Renal cortical epithelial cell (primary cell): ENCODE measurements at places on chromosomes 6 and 20. TPM values are rescaled to one million over a fixed set of nuclear protein-coding genes. Genes with fewer than 3 reads are reported as not detected.

GRCh38 chr6:154731296-154732218, 1.7 kb upstream of the SCAF8 start:
- DNase-seq: no peak

Gene CDSN
- total RNA-seq: under 0.01 and 0.05 TPM in 2 replicates

- DNase-seq: peak; percentile 75
These were observed 113.2 kb downstream of the EDN1 start for GRCh38 chr6:12403201-12403826.

DNA sequence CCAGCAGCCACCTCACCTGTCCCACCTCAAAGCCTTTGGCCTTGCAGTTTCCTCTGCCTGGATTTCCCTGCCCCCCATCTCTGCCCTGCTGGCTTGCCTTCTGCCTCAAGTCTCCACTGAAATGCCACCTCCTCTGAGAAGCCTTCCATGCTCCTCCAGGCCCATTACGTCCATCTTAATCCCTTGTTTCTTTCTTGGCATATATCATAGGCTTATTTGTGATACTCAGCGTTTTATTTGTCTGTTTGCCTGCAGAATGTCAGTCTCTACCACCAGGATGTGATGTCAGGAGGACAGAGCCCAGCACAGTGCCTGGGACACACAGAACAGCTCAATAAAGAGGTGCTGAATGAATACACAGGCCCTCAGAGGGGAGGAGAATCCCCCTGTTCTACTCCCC, 24.4 kb upstream of the TLDC2 start:
- DNase-seq: no peak

- DNase-seq: peak; percentile 73
These were observed 95.7 kb downstream of the LY86 start for GRCh38 chr6:6683969-6684833.

DNA sequence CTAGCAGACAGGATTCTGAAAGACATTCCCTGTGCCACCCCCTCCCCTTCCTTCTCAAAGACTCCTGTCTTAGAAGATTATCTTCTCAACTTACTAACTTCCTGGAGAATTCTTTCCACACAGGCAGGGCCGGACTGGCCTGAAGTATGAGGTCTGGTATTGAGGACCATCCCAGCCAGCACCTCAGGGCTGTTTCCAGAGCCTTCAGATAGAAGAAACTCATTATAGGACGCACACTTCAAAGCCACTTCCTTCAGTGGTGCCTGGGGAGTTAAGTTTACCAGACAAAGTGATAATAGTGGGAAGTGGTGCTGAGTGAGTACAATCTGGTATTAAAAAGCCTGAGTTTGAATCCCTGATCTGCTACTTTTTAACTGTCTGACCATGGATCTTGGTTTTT, 15.6 kb downstream of the KCNS1 start:
- DNase-seq: no peak

GRCh38 chr6:30887901-30888815, 3.8 kb downstream of the DDR1 start:
- DNase-seq: peak; percentile 52

GRCh38 chr6:166620478-166621113, 6.5 kb downstream of the RPS6KA2 start:
- no peak for DNase-seq

GRCh38 chr20:10308652-10309051, 90.0 kb downstream of the SNAP25 start:
- DNase-seq: no peak

Gene ADAM33
- total RNA-seq: 0.10 TPM in 1 of 2 replicates, not detected in the other

- DNase-seq: peak; percentile 74
These were observed 77.0 kb downstream of the ATXN1 start for GRCh38 chr6:16684195-16684689.

DNA sequence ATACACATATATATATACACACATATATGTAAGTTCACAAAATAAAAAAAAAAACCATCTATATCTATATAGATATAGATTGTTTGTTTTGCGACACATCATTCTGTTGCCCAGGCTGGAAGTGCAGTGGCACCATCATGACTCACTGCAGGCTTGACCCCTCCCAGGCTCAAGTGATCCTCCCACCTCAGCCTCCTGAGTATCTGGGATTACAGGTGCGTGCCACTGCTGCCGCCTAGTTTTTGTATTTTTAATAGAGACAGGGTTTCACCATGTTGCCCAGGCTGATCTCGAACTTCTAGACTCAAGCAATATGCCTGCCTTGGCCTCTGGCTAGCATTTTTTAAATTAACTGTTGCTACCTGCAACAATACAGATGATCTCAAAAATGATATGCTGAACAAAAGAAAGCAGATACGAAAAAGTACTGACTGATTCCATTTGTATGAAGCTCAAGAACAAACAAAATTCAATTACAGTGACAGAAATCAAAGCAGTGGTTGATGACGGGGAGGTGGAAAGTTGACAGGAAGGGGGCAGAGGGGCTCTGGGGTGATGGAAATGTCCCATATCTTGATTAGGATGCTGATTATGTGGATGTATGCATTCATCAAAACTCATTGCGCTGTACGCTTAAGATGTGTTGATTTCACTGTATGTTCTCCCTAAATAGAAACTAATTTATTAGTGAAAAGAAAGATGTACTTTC, 49.6 kb downstream of the ATXN1 start:
- peak; percentile 42 for DNase-seq

- DNase-seq: no peak
These were observed 62.6 kb downstream of the NPEPL1 start for GRCh38 chr20:58755062-58755697.

Gene NRSN2
- total RNA-seq: 23.8 and 77.9 TPM in 2 replicates

- no peak for DNase-seq
These were observed 1516.9 kb upstream of the DEFB115 start for GRCh38 chr20:29740601-29740950.

- DNase-seq: no peak
These were observed 67.1 kb upstream of the MCM9 start for GRCh38 chr6:119002069-119002468.

Gene FAM83C
- total RNA-seq: not detected in 2 replicates

Gene TSHZ2
- 0.17 and 0.30 TPM in 2 replicates for total RNA-seq

- DNase-seq: peak; percentile 24
These were observed 108.7 kb upstream of the MAP3K4 start for GRCh38 chr6:160882791-160883279.

DNA sequence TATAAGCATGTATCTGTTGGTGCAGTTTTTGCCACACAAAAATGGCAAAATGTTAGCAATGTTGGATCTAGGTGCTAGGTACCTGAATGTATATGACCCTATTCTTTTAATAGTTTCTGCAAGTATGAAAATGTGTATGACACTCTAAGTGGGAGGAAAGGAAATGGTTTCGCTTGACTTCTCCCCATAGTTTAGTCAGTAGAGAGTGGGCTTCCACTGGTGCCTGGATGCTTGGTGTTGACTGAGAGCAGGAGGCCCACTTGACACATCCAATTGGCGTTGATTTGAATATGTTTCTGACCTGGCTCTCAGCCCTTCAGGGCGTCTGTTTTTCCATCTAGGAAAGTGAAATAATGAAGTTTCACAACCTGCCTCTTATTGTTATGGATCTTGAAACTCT, 41.8 kb upstream of the GABRR1 start:
- DNase-seq: no peak
